ENCODE measurements at places on chromosomes 13 and 19.

- peak; percentile 18 for DNase-seq
Observed at GRCh38 chr19:14528419-14529253, 758 bp upstream of the TECR start.

DNA sequence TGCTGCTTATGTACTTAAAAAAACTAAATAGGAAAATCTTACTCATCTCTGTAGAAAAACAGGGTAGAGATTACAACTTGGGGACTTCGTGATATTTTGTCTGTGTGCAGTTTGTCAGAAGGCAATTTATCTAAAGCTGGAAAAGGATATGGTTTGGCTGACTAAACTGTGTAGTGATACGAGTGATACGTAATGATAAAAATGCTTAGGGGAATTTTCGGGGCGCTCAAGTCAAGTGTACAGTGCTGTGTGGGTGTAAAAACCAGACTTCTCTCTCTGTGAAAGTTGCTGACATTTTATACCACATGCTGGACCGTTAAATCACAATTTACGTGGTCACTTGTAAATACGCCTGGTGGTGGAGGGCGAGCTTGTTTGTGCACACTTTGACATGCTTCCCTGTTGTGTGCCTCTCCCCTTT lies 221.7 kb downstream of the KCNRG start:
- DNase-seq = no peak

DNA sequence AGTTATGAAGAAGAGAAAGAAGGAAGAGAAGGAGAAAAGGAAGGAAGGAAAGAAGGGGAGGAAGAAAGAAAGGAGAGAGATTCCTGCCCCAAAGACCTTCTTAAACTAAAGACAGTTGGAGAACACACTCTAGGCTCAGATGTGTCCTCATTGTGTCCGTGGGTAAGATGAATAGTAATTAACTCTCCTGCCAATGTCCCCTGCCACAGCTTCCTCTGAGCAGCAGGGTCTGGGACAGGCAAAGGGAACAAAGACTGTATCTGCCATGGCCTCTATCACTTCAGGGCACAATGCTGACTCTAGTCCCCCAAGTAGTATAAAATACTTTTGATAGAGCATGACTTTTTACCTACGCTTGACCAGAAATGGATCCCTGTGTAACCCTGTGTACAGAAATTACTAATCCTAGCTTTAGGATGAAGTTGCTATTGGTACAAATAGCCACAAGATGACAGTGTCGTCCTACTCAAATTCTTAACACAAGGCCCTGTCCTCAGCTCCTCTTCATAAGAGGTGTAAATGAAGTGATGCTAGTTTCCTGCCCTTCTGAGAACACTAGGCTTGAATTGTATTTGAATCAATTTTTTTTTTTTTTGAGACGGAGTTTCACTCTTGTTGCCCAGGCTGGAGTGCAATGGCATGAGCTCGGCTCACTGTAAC lies 186.2 kb upstream of the GPR12 start:
- DNase-seq = peak; percentile 53

- no peak for DNase-seq
Observed at GRCh38 chr19:2246801-2247361, 2.2 kb upstream of the AMH start.

- no peak for DNase-seq
Observed at GRCh38 chr13:70964874-70965273, 856.6 kb upstream of the KLHL1 start.

GRCh38 chr13:99435116-99435515 lies 66.2 kb upstream of the TM9SF2 start:
- DNase-seq = no peak

GRCh38 chr13:35593651-35594050 lies 117.2 kb upstream of the MAB21L1 start:
- DNase-seq = peak; percentile 28

- DNase-seq = peak; percentile 37
Observed at GRCh38 chr19:16587833-16588823, 15.9 kb upstream of the SLC35E1 start.

- no peak for DNase-seq
Observed at GRCh38 chr19:39949026-39949747, 14.8 kb upstream of the FCGBP start.

GRCh38 chr19:50693064-50693975 lies 26.3 kb downstream of the SHANK1 start:
- DNase-seq = no peak

DNA sequence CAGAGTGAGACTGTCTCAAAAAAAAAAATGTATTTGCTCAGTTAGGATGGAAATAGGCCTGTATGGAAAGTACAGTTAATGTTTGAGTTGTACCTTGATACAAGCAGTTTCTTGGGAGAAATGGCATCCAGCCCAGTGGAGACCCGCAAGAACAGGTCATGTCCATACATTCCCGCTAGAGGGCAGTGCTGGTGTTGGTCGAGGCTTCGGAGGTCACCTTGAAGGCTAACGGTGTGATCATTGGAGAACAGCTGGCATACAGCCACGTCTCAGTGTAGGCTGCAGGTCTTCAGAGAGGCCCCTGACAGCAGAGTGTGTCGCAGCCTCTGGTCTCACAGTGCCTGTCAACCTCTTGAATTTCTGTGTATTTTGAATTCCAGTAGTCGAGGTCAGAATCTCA lies 7.5 kb downstream of the ZNF610 start:
- peak; percentile 85 for DNase-seq

DNA sequence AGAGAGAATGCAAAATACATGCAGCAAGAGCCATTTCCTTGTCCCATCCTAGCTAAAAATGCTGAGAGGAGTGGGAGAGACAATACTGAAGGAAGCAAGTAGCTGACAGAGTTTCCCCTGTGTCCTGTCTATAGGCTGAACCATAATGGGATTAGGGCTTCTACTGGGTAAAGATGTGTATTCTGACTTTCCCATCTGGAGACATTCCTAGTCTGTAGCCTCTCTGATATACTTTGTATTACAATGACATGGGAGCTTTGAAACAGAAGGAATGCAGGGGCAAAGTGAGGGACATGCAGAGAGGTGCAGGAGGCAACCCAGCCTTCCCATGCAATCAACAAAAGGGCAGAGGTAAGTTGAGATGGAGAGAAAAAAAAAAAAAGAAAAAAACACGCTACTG lies 10.5 kb upstream of the GPC6 start:
- no peak for DNase-seq

DNA sequence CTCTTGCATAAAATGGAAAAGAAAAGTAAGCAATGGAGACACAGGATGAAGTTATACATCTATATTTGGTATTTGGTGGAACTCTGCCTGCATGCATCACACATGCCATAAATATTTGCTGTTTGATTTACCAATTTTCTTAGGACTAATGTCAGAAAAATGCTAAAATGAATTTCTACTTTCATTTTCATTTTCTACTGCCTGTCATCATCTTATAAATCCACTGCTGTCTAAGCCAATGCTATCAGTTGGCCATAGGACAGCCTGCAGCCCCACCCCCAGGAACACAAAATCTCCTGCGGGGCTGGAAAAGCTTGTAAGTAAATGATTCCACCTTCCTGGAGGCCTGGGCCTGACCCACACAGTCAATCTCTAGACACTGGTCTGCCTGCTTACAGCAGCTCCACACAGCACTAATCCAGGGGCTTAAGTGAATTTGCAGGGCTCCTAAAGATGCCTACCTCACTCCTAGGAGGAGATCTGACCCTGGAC lies 122.0 kb downstream of the ENOX1 start:
- DNase-seq = peak; percentile 51

DNA sequence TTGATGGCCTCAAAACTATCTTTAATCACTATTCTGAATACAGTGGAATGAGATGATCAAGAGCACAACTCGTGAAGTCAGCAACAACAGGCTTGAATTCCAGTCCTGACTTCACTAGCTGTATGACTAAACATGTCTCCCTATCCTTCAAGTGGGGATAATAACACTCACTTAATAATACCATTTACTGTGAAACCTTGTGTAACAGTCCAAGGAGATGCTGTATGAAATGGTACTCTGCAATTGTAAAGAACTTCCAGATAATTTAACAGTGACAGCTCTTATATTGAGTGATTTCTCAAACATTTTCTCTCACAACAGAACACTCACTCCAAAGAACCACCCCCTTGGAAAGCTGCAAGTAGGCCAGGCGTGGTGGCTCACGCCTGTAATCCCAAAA lies 823.1 kb downstream of the DIAPH3 start:
- no peak for DNase-seq

- DNase-seq = peak; percentile 21
Observed at GRCh38 chr13:67619351-67619994, 389.3 kb upstream of the PCDH9 start.

GRCh38 chr19:3987619-3988371 lies 2.5 kb upstream of the EEF2 start:
- peak; percentile 92 for DNase-seq

DNA sequence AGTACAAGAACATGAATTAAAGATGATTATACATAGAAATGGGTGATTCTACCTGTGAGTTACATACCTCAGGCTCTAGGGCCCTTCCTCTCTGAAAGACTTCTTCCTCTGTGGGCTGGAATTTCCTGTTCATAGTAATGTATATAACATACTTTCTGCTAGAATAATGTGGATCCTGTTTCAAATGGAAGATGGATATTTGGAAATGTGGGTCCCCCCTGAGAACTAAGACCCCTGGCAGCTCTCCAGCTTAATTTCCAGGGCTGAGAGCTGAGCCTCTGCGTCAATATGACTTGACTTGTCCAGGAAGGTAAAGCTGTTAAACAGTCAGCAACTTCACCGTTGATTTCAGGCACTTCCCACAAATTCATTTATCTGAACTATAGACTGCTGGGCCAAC lies 296.3 kb downstream of the NALCN start:
- no peak for DNase-seq

DNA sequence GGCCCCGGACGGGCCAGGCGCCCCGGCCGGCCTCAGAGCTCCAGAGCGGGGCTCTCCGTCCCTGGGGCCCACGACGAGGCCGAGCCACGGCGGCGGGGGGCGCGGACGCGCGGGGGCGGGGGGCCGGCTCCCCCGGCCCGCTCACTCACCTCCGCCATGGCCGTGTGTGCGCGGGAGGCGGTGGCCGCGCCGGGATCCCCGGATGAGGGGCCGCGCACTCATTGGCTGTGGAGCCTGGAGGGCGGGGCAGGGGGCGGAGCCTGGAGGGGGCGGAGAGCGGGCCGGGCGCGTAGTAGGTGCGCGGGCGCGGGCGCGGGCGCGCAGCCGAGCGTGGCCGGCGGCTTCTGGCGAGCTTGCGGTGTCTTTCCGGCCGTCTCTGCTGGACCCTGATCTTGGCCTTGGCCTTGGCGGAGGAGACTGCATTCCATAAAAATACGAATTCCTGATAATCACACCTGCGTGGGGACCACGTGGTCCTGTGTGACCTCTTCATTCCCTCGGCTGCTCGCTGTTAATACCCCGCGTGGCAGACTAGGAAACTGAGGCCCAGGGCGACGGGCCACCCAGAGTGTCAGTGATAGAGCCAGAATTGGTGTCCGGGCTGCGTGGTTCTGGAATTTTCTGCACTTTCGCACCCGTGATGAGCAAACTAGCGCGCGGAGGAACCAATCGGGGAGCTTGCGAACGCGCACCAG lies at the start of gene MIER2:
TSS of gene MIER2 (minus strand) at position 172 of the 695 bp plus-strand sequence. CDS start at position 158, 14 bp downstream.
- peak; percentile 89 for DNase-seq

- DNase-seq = no peak
Observed at GRCh38 chr13:59269476-59269875, 894.3 kb downstream of the DIAPH3 start.

- DNase-seq = no peak
Observed at GRCh38 chr13:113880651-113881611, 17.1 kb upstream of the GAS6 start.

GRCh38 chr13:97982286-97982685 lies 28.8 kb downstream of the IPO5 start:
- no peak for DNase-seq

- peak; percentile 93 for DNase-seq
Observed at GRCh38 chr19:41746593-41747227, 8.6 kb upstream of the CEACAM6 start.

DNA sequence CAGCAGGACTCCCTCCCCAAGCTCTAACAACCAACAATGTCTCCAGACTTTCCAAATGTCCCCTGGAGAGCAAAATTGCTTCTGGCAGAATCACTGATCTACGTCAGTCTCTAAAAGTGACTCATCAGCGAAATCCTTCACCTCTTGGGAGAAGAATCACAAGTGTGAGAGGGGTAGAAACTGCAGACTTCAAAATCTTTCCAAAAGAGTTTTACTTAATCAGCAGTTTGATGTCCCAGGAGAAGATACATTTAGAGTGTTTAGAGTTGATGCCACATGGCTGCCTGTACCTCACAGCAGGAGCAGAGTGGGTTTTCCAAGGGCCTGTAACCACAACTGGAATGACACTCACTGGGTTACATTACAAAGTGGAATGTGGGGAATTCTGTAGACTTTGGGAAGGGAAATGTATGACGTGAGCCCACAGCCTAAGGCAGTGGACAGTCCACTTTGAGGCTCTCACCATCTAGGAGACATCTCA lies 6.2 kb upstream of the CEACAM5 start:
- peak; percentile 37 for DNase-seq

- peak; percentile 75 for DNase-seq
Observed at GRCh38 chr19:571566-571974, 826 bp upstream of the BSG start.

- DNase-seq = no peak
Observed at GRCh38 chr13:113220141-113220598, 10.8 kb downstream of the CUL4A start.

GRCh38 chr19:30163663-30164062 lies 208.5 kb upstream of the ZNF536 start:
- DNase-seq = no peak

DNA sequence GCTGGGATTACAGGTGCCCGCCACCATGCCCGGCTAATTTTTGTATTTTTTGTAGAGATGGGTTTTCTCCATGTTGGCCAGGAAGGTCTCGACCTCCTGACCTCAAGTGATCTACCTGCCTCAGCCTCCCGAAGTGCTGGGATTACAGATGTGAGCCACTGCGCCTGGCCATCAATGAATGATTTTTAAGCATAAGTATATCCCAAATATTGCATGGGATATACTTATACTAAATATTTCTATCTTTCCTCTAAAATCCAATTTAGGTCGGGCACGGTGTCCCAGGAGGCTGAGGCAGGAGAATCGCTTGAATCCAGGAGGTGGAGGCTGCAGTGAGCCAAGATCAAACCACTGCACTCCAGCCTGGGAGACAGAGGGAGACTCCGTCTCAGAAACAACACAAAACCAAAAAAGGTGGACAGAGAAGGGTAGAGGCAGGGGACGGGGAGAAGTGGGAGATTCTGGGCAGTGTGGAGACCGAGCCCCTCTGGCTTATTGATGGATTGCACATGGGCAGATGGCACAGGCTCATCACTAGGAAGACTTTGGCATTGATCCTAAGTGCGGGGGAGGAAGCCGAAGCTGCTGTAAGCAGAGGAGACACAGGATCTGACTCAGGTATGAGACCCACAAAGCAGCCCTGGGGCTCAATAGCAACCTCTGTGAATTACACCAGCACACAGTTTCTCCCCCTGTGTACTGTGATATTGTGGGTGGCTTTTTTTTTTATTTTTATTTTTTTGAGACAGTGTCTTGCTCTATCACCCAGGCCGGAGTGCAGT lies 13.5 kb downstream of the ARRDC5 start:
- DNase-seq = peak; percentile 42

Measured in NCI-H69 (cell line).